ENCODE measurements at places on chromosomes 13 and 19.

- no peak for DNase-seq
Measured at GRCh38 chr13:85685436-85685835, 113.8 kb downstream of the SLITRK6 start.

DNA sequence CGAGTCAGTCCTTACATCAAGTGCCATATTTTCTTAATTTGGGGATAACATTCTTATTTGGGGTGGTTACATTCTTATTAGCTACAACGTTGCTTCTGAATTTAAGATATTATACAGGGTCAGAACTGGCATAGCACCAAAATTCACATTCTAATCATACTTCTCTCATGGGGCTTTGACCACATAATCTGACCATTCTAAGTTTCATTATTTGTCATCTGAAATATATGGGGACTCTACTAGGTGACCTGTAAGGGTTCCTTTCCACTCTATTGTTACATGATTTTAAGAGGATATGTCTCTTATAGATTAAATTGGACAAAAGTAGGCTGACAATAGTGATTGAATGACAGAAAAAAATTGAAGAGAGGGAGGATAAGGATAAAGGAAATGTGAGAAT lies 536.5 kb downstream of the KCTD12 start:
- DNase-seq, result no peak

GRCh38 chr19:35090506-35091214 lies 25.0 kb upstream of the FXYD3 start:
- DNase-seq, result peak; percentile 68

DNA sequence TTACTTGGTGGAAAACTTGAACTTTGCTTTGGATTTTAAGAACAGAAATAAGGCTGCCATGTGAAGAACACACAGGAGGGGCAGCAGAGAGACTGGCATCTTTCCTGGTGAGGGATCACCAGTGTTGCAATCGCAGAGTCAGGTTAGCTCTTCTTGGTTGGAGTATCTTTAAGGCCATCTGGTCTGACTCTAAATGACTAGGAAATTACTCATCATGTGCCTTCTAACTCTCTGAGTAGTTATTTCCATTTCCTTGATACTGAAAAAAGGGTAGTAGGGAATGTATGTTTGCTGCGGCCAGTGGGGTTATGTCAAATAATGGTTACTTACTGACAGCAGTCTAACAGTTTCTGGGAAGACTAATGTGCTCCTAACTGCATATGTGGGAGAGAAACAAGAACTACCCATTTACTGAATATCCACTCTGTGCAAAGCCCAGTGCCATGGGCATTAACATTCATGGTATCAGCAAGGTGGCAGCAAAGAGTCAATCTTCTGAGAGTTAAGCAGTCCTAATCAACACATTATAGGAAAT lies 122.1 kb downstream of the COG6 start:
- no peak for DNase-seq

- no peak for DNase-seq
Measured at GRCh38 chr13:79314652-79315051, 91.4 kb downstream of the RBM26 start.

DNA sequence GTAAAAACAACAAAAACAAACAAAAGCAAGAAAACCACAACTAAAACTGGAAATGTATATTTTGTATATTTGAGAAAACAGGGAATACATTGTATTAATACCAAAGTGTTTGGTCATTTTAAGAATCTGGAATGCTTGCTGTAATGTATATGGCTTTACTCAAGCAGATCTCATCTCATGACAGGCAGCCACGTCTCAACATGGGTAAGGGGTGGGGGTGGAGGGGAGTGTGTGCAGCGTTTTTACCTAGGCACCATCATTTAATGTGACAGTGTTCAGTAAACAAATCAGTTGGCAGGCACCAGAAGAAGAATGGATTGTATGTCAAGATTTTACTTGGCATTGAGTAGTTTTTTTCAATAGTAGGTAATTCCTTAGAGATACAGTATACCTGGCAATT lies 17.1 kb downstream of the KLF5 start:
- no peak for DNase-seq

DNA sequence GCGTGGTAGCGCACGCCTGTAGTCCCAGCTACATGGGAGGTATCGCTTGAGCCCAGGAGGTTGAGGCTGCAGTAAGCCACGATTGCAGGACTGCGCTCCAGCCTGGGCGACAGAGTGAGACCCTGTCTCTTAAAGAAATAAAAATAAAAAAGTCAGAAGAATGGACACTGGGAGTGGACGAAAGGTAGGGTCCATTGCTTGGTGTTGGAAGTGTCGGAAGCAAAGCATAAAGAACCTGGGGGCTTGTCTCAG lies 392 bp upstream of the ARHGAP33 start:
- DNase-seq, result no peak

DNA sequence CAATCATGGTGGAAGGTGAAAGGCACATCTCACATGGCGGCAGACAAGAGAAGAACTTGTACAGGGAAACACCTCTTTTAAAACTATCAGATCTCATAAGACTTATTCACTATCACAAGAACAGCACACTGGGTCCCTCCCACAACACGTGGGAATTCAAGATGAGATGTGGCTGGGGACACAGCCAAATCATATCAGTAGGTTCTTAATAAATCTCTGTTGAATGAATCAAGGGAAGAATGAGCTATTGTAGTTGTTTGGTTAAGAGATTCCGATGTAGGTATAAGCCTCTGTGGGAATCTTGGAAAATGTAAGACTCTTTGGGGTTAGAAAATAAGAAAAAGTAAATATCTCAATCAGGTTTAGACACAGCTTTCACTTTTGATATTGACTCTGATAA lies 400.2 kb downstream of the KCNRG start:
- no peak for DNase-seq

- DNase-seq, result no peak
Measured at GRCh38 chr19:47303966-47304365, 5.7 kb upstream of the C5AR1 start.

Data from ecto neural progenitor cell (in vitro differentiated cells).